ENCODE measurements at places on chromosomes 1 and 21.

- DNase-seq = no peak
- no peaks in the 10 kb centered on the region for H3K4me1 ChIP-seq
- H3K27me3 ChIP-seq = no peaks in the 10 kb centered on the region
- no peak overlapping the region for H3K4me3 ChIP-seq
These were observed 101.3 kb downstream of the DISP1 start for GRCh38 chr1:222916100-222916499.

DNA sequence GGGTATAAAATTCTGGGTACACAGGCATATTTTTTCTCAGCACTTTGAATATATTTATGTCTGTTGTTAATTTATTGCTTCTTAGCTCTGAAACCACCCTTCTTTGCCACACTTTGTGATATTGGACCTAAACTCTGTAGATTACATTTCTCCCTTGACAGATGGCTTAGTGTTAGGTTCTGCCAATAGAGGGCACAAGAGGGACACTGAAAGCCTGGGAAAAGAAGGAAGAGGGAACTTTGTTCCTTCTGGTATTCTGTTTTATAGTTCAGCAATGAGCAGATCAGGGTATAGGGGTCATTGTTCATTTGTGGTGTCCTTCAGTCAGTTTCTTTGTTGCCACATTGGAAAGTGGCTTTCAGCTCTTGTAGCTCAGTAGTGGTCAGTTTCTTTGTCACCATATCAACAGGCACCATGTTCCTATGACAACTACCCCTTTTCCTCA, 423.5 kb upstream of the PROX1 start:
- no peak for DNase-seq
- no peak overlapping the region for H3K4me3 ChIP-seq
- H3K27ac ChIP-seq = no peak overlapping the region
- no peaks in the 10 kb centered on the region for H3K4me1 ChIP-seq
- no peaks in the 10 kb centered on the region for H3K27me3 ChIP-seq
- H3K36me3 ChIP-seq = no peaks in the 10 kb centered on the region

DNA sequence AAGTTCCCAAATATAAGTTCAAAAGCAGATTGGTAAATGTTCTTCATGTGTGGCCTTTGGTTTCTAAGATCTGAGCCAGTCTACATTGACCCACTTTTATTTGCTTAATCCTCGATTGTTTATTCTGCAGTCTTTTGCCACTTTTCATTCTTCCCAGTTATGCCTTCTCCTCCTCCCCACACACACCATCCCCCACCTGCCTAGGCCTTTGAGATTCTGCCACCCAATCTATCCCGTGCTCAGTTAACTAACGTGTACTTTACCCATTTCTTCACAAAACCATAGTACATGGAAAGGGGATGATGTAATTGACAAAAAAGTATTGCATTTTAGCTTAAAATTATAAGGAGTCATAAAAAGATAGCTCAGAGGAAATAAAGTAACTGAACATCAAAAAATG, 3.7 kb downstream of the CFH start:
- no peak overlapping the region for H3K27ac ChIP-seq
- no peaks in the 10 kb centered on the region for H3K36me3 ChIP-seq
- peaks cover 5% of the 10 kb centered on the region for H3K4me1 ChIP-seq
- DNase-seq = no peak
- no peaks in the 10 kb centered on the region for H3K27me3 ChIP-seq

GRCh38 chr1:206685334-206685768, 646 bp downstream of the MAPKAPK2 start:
- peaks cover 34% of the 10 kb centered on the region for H3K4me1 ChIP-seq
- no peaks in the 10 kb centered on the region for H3K36me3 ChIP-seq
- no peaks in the 10 kb centered on the region for H3K27me3 ChIP-seq
- peak overlapping the region; percentile 97 for H3K27ac ChIP-seq

GRCh38 chr21:29238053-29238966, 60.4 kb upstream of the BACH1 start:
- no peaks in the 10 kb centered on the region for H3K27me3 ChIP-seq
- no peak overlapping the region for H3K4me3 ChIP-seq
- no peaks in the 10 kb centered on the region for H3K4me1 ChIP-seq
- DNase-seq = no peak
- no peak overlapping the region for H3K27ac ChIP-seq
- H3K36me3 ChIP-seq = no peaks in the 10 kb centered on the region

- no peaks in the 10 kb centered on the region for H3K27me3 ChIP-seq
- H3K36me3 ChIP-seq = no peaks in the 10 kb centered on the region
- no peak for DNase-seq
- H3K4me1 ChIP-seq = no peaks in the 10 kb centered on the region
- H3K4me3 ChIP-seq = no peak overlapping the region
These were observed 29.2 kb upstream of the SOX13 start for GRCh38 chr1:204043680-204044079.

- no peaks in the 10 kb centered on the region for H3K36me3 ChIP-seq
- H3K27me3 ChIP-seq = no peaks in the 10 kb centered on the region
- no peak overlapping the region for H3K27ac ChIP-seq
- no peaks in the 10 kb centered on the region for H3K4me1 ChIP-seq
These were observed 143.7 kb downstream of the KCNT2 start for GRCh38 chr1:196464480-196464941.

DNA sequence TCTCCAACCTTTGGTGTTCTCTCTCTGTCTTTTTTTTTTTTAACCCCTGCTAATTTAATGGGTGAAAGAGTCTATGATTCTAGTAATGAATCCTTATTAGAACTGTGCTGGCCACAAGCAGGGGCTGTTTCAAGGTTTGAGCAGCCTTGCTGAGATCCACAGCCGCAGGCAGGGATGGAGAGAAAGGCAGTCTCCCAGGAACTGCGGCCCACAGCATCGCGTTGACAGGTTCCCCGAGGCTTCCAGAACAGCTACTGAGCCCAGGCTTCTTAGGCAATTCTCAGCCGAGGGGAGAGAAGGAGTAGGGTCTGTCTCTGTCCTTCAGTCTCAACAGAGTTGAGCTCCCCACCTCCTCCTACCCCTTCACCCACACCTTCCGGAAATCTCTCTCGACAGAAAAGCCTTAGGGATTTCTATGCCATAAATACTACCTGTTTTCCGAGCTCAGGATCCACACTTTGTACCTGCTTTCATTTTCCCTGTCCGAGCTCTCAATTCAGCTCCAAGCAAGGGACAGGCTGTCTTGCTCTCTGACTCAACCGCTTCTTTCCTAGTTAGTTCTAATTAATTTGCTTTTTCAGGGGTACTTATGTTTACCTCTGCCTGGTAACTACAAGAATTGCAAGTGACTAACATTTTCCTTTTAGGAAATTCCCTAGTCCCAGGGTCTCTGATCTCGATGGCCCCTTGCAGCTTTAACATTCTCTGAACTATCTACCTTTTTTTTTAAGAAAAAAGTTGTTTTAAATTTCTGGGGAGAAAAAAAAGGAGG, 6.7 kb upstream of the CASZ1 start:
- H3K36me3 ChIP-seq = no peaks in the 10 kb centered on the region
- no peak for DNase-seq
- H3K27ac ChIP-seq = peak overlapping the region; percentile 6
- H3K4me3 ChIP-seq = no peak overlapping the region
- H3K27me3 ChIP-seq = peaks cover 95% of the 10 kb centered on the region
- no peaks in the 10 kb centered on the region for H3K4me1 ChIP-seq

DNA sequence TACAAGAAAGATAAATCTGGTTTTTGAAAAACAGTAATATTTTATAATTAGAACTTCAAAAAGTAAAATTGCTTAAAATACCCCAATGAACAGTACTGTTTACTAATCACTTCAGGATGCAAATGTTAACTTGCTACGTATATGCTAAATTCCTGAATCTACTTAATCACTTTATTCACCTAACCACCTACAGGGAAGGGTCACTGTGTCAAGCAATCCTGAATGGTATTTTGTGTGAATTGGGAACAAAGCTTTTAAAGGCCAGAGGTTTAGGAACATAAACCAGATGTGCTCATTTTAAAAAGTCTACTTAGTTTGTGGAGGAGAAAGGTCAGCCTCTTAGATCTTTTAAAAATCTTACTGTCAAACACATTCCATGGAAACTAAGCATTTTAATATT, 1143.0 kb upstream of the ADGRL2 start:
- H3K4me1 ChIP-seq = no peaks in the 10 kb centered on the region
- H3K4me3 ChIP-seq = no peak overlapping the region
- no peak overlapping the region for H3K27ac ChIP-seq
- H3K36me3 ChIP-seq = no peaks in the 10 kb centered on the region
- no peaks in the 10 kb centered on the region for H3K27me3 ChIP-seq

DNA sequence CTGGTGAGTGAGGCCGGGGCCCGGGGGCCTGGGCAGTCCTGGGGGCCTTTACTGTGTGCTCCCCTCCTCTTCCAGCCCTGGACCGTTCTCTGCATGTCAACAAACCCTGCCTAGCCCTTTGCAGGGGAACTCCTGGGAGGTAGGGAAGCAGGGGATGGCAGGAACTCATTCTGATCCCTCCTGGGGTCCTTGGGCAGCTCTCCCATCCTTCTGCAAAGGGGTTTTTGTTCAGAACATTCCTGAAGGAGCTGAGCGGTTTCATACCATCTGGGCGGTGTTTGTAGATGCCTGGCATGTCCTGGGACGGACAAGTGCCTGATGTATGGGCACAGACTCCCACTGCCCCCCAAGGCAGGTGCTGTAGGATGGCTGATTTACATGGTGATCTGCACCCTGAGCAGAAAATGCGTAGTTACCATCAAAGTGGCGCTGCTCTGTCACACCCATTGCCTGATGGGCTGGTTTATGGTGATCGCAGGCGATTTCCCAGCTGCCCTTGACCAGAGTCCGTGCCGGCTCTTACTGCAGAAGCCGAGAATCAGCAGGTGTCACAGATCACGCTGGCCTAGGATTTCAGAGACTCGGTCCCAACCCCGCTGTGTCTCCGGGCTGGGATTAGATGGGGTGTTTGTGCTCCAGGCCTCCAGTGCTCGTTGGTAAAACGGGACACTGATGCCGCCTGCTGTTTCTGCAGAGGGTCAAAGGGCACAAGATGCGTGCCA, 71.6 kb upstream of the TRAPPC10 start:
- no peak overlapping the region for H3K4me3 ChIP-seq
- no peaks in the 10 kb centered on the region for H3K4me1 ChIP-seq
- no peak overlapping the region for H3K27ac ChIP-seq
- no peaks in the 10 kb centered on the region for H3K36me3 ChIP-seq
- H3K27me3 ChIP-seq = no peaks in the 10 kb centered on the region

DNA sequence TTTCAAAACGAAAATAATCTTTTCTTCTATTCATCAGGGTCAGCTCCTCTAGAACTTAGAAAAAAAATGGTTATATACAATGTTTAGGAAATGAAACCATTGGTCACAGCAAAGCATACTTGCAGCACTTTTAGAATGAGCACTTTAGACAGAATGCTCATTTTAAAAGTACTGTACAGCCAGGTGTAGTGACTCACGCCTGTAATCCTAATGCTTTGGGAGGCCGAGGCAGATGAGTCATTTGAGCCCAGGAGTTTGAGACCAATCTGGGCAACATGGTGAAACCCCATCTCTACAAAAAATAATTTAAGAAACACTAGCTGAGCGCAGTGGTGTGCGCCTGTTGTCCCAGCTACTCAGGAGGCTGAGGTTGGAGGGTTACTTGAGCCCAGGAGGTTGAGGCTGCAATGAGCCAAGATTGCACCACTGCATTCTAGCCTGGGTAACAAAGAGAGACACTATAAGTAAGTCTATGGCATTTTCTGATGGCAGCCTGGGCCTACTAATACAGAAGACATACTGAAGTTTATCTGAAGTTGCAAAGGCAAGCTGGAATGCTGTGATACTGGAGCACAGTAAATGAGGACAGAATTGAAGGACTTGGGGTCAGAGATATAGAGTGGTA, 48.9 kb upstream of the ZNF326 start:
- no peaks in the 10 kb centered on the region for H3K4me1 ChIP-seq
- H3K27ac ChIP-seq = no peak overlapping the region
- H3K4me3 ChIP-seq = no peak overlapping the region
- DNase-seq = no peak
- no peaks in the 10 kb centered on the region for H3K36me3 ChIP-seq

GRCh38 chr21:38376235-38376634, 119.4 kb downstream of the KCNJ15 start:
- no peaks in the 10 kb centered on the region for H3K36me3 ChIP-seq
- H3K27ac ChIP-seq = no peak overlapping the region
- no peaks in the 10 kb centered on the region for H3K27me3 ChIP-seq
- no peak for DNase-seq
- peaks cover 9% of the 10 kb centered on the region for H3K4me1 ChIP-seq
- H3K4me3 ChIP-seq = no peak overlapping the region

GRCh38 chr1:33898406-33898805, 34.5 kb downstream of the HMGB4 start:
- H3K27ac ChIP-seq = no peak overlapping the region
- H3K36me3 ChIP-seq = no peaks in the 10 kb centered on the region
- H3K4me3 ChIP-seq = no peak overlapping the region
- H3K4me1 ChIP-seq = no peaks in the 10 kb centered on the region
- no peak for DNase-seq

DNA sequence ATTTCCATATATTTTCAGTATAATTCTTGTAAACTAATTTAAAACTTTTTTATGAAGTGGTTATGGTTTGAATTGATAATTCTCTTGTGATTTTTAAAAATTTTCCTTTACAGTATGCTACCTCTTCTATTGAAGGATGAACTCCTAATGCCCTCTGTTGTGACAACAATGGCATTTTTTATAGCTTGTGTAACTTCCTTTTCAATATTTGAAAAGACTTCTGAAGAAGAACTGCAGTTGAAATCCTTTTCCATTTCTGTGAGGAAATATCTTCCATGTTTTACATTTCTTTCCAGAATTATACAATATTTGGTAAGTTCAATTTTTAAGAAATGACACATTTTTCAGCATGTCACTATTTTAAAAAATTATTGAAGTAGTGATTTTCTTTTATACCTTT, 61.4 kb downstream of the ALG6 start:
- H3K27ac ChIP-seq = no peak overlapping the region
- no peaks in the 10 kb centered on the region for H3K27me3 ChIP-seq
- H3K36me3 ChIP-seq = no peaks in the 10 kb centered on the region
- no peak overlapping the region for H3K4me3 ChIP-seq
- H3K4me1 ChIP-seq = no peaks in the 10 kb centered on the region
- no peak for DNase-seq

GRCh38 chr1:179089827-179090482, 8.1 kb downstream of the TOR3A start:
- no peak for DNase-seq
- no peaks in the 10 kb centered on the region for H3K4me1 ChIP-seq
- H3K4me3 ChIP-seq = no peak overlapping the region
- H3K27me3 ChIP-seq = no peaks in the 10 kb centered on the region
